ENCODE measurements at places on chromosomes 2 and 18.

DNA sequence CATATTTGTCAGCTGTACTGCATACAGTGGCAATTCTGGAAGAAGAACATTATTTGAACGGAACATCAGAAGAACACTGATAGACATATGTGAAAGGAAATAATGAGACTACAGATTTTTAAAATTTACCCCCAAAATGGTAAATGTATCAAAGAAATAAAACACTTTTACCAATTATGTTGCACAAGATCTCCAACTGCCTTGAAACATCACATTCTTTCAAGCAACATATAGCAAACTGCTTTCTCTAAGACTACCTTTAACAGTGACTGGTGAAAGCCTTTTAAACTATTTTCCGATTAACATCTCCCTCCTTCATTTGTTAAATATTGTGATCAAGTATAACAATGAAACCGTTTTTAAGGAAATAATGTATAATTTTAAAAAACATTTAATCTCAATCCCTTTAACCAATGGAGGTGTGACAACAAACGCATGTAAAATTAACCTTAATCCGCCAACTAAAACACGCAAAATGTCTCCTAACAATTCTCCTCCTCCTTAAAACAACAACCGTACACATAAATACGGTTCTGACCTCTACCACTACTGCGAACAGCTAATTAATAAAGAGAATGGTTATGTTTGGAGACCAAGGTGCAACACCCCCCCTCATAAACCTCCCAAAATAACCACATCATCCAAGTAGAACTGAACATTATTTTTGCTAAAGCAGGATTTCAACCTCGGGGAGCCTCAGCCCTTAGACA lies 2.4 kb downstream of the FBXO11 start:
- no peak for DNase-seq

DNA sequence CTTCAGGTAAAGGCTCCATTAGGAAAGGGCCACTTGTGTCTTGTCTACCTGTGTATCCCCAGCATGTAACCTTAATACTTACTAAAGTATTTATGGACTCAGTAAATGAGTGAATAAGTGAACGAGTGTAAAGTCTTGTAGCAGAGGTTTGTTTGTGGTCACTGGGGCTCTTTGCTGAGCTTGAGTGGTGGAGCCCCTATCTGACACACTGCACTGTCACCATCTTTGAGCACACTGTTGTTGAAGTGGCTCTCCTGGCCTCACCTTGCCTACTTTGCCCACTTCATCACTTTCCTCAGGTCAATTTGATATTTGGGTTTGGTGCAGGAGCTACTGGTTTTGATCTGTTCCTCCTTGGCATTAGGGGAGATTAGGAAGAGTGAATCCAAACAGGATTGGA lies 39.3 kb upstream of the ZEB2 start:
- no peak for DNase-seq

- no peak for DNase-seq
These were observed 11.1 kb downstream of the DHRS9 start for GRCh38 chr2:169080250-169081069.

GRCh38 chr2:160375802-160376469 lies 117.7 kb downstream of the RBMS1 start:
- no peak for DNase-seq

- DNase-seq, result peak; percentile 36
These were observed 47.0 kb downstream of the CHRNA1 start for GRCh38 chr2:174717273-174717672.

GRCh38 chr18:74171910-74172606 lies 23.7 kb downstream of the TIMM21 start:
- DNase-seq, result no peak

GRCh38 chr2:113273027-113273551 lies 5.6 kb downstream of the PAX8 start:
- peak; percentile 12 for DNase-seq

- DNase-seq, result peak; percentile 14
These were observed at the start of gene DSG2 for GRCh38 chr18:31497836-31498573. TSS of gene DSG2 (plus strand) at chr18:31498177. CDS start at chr18:31498252, 75 bp downstream.

DNA sequence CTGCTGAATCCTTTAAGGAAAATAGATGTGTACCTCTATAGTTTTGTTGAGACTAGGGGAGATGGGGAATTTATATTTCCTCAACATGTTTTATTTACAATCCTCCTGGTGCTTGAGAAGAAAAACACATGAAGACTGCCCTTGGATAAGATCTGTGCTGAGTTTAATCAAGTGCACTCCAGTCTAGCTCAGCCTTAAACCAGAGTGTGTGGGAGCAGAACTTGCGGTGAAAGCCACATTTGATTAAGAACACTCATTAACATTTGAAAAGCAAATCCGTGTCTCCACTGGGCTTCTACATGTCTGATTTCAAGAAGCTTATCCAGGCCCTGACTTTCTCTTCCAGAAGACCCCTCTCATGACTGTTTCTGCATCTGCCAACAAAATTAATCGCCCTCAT lies 84.8 kb upstream of the ITGA6 start:
- no peak for DNase-seq

DNA sequence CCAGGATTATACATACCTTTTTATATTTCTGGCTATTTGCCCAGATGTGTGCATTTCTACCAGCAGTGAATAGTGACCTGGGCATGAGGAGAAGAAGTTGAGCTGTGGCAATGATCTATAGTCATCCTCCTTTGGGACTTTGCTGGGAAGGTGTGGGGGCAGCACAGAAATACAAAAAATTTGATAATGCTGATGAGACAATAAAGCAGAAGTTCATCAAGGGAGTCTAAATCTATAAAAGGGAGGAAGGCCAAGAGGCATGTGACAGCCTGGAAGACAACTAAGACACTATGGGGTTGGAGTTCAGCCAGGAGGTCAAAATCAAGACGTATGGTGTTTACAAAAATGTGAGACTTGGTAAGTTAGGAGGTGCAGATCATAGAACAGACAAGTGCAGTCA lies 52.2 kb downstream of the FSHR start:
- DNase-seq, result no peak

DNA sequence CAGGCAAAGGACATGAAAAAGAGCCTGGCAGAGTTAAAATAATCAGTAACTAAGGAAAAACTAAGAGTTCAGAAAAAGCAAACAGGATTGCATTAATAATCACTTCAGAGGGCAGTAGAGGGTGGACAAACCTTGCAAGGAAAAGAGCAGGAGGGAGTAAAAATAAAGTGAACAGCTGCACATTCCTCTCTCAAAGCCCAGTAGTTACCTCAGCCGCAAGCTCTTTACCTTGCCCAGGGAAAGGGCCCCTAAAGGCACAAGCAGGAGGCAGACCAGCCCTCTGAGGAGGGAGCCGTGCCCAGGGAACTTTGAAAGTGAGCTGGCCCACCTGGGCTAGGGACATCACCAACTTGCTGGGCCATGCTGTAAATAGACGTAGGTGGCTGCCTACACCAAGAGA lies 196.9 kb downstream of the C1D start:
- no peak for DNase-seq

- DNase-seq, result no peak
These were observed 303.2 kb upstream of the MC4R start for GRCh38 chr18:60675801-60676200.

DNA sequence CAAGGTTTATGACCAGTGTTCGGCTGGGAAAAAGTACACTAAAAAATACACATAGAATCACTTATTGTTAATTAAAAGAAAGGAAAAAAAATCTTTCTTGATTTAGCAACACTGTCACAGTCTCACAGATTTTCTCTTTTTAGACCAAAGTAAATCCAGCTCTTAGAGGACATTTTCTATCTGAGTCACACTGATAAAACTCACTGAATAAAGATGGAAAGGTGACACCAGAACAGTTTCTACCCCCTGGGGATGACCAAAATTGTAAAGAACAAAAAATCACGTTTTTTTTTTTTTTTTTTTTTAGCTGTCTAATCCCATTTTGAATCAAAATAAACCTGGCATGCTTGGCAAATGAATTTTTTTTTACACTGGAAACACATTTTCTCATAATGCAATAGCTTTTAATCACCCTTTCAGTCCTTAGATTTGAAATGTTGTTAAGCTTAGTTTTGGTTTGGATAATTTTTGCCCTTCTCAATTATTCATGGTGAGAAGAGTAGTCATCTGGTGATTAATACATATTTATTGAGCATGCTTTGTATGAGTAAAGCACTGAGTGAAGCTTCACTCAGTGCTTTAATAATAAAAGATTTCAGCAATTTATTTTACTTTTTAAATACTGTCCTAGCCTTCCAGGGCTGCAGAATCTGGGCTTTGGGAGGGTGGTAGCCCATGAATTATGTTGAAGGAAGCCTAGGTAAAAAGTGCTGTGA lies 886.3 kb downstream of the SLC4A3 start:
- DNase-seq, result no peak

GRCh38 chr2:126658905-126659561 lies 3.1 kb downstream of the GYPC start:
- peak; percentile 78 for DNase-seq
